ENCODE measurements at places on chromosomes 13 and 19.

- no peak for DNase-seq
Observed at GRCh38 chr19:2201473-2202148, 34.5 kb downstream of the PLEKHJ1 start.

DNA sequence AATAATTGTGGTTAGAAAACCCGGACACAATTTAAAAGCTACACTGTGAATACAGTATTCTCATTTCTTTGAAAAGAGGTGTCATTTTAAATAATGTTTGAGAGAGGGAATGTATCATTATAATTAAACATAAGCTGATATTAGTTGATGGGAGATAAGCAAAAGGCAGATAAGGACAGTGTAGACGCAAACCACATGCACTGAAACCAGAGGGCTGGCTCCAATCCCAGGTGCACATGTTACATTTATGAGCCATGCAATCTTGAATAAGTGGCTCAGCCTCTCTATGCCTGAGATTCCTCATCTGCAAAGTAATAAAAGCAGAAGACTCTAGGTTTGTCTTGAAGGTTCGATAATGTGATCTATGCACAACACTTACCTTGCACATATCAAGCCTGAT, 238.7 kb downstream of the EFNB2 start:
- DNase-seq = no peak

GRCh38 chr13:39461685-39462266, 141.2 kb downstream of the LHFPL6 start:
- DNase-seq = no peak

DNA sequence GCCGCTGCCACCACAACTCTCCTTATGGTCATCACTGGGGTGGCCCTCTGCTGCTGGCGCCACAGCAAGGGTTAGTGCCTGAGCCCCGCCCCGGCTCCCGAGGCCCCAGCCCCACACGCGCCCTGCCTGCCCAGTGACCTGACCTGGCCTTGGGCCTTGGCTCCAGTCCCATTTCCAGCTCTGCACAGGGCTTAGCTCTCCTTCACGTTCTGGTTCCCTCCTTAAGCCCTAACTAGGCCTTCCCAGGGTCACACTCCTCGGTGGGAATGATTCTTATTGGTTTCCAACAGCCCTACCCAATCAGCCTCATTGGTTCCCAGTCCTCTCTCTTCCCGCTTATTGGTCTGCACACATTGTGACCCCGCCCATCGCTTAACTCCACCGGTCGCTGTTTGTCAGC, 5.8 kb downstream of the KIRREL2 start:
- DNase-seq = no peak

DNA sequence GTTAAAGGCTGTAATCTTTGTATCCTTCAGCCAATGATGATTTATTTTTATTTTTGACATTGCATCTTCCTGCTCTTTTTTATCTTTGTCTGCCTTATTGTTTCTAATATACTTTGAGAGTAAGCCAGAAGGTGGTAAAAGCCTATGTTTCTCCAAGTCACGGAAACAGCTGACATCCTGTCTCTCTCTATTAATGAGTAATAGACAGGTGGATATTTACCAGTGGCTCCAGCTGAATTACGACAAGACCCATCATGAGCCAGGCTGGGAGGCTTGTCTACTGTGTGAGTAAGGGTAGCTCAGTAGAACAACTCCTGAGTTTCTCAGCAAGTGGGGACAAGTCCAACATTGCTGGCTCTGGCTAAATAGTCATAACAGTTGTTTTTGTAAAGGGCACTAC, 166.6 kb downstream of the NDFIP2 start:
- no peak for DNase-seq

DNA sequence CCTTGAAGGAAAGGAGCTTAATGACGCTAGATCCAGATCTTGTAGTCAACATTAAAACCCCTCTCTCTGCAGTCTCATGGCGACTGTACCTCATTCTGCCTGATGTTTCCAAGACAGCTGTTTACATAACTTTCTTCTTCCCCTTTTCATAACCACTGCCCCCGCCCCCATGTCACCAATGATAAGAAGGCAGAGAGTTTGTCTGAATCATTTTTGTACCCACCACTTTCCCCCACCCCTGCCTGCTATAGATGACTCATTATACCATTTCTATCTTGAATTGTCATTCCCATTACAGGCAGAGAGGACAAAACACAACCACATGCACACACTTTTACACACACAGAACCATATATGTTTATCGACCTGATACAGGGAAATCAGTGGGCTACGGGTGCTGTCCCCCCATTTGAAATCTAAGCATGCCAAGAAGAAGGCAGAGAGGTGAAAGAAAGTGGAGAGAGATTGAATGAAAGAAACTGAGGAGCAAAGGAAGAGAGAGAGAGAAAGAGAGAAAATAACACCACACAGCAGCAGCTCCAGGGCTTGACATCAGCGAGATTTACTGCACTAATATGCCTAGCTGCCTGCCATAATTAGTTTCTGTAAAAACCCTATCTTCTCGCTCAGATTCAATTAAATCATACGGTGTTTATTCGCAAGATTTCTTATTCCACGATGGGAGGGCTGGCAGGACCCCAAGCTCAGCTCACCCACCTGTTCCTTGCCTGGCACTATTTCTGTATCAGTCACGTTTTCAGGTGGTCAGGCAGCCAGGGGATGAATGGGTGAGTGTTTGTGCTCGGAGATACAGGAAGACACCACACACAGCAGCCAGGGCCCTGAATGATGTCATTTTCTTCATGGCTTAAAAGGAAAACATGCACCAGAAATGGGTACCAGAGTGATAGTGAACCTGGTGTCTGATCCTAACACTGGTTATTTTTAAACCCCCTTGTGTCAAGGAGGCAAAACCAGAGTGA, 114.3 kb upstream of the SERP2 start:
- DNase-seq = peak; percentile 80

- peak; percentile 52 for DNase-seq
Observed at GRCh38 chr19:53881482-53882390, at the start of gene PRKCG. PRKCG (plus strand) TSS chr19:53882197; CDS start chr19:53882495, 298 bp downstream.

DNA sequence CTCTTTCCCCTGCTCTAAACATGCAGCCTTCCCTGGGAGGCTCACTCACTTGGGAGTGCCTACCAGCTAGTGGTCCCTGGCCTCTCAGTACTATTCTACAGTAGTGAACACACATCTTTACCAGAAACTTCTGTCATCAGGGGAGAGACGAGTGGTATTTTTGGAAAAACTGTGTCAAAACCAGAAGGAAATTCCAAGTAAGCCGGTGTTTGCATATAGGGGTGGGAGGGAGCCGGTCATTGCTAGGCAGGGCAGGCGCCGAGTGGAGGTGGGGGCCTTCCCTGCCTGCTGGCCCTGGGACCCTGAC, 7.0 kb downstream of the RPS9 start:
- no peak for DNase-seq

- no peak for DNase-seq
Observed at GRCh38 chr19:33274663-33275558, 27.4 kb downstream of the CEBPA start.

- no peak for DNase-seq
Observed at GRCh38 chr19:18435842-18436670, 1.9 kb downstream of the ISYNA1 start.

DNA sequence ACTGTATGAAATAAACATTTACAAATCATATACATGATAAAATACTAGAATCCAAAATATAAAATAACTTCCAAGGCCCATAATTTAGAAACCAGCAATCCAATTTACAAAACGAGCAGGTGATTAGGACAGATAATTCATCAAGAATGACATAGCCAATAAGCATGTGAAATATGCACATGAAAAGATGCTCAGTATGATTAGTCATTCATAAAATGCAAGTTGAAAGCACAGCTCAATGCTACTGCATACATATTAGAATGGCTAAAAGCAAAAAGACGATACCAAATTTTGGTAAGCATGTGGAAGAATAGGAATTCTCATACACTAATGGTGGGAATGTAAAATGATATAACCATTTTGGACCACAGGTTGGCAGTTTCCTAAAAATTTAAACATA, 837.2 kb upstream of the MIR17HG start:
- DNase-seq = no peak

- DNase-seq = no peak
Observed at GRCh38 chr13:34507630-34508029, 434.4 kb upstream of the NBEA start.

- DNase-seq = no peak
Observed at GRCh38 chr19:42831221-42832019, 48.1 kb downstream of the PSG1 start.

GRCh38 chr19:18967358-18968146, 26.5 kb upstream of the HOMER3 start:
- no peak for DNase-seq

- DNase-seq = no peak
Observed at GRCh38 chr13:41203810-41204209, 9.4 kb upstream of the KBTBD7 start.

DNA sequence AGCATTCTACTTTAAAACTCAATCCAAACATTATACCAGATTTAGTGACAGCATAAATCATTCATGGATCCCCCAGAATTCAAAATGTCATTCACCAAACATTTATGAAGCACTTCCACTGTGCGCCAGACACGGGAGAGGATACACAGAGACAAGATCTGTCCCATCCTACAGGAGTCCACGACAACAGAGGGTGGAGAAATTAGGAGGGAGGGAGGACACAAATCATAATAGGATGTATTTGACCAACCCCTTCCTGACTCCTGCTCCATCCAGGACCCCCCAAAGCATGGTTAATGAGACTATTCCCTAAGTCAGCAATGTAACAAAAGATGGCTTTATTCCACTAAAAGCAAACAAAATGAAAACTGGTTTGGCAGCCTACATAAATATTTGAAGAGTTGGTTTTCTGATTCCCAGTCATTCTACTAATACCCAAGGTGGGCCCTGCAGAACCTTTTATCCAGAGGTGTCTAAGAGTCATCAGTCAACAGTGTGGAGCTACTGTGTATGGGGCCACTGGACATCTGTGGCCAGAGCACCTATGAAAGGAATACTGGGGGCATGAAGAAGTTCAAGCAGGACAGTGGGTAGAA, 62.8 kb upstream of the DOCK9 start:
- DNase-seq = no peak

- no peak for DNase-seq
Observed at GRCh38 chr13:76873445-76873844, 12.8 kb downstream of the KCTD12 start.

DNA sequence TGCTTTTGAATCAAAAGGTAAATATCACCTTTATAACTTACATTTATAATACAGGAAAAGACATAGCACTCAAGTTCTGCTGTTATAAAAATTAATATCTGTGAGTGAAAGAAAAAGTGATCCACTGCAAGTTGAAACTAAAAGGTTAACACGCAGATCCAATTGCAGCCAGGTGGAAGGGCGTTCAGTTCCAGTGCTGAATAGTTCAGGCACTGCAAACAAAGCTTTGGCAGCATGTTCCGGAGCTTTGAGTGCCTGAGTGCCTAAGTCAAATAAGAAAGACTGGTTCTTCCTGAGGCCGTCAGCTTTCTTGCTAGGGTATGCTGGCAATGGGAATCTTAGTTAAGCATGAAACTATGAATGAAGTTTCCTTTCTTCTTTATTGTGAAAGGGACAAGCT, 200.3 kb downstream of the LMO7 start:
- DNase-seq = no peak

DNA sequence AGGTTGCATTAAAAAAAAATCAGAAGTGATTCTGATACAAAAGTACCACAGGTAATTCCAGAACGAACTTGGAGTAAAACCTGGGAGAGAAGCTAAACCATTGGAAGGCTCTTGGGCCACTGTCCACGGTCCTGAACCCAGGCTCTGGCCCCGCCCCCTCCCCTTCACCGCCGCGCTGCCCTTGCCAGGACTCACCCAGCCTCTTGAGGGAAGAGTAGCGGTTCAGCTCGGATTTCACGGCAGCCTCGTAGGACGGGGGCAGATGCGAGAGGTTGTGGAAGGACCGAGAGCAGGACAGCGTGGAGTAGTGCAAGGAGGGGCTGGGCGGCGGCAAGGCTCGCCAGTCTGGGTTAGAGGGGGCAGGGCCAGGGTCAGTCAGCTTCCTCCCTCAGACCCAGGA, 5.7 kb downstream of the SHISA7 start:
- no peak for DNase-seq

- DNase-seq = peak; percentile 57
Observed at GRCh38 chr19:53868091-53868891, 608 bp downstream of the MYADM start.

- DNase-seq = peak; percentile 89
Observed at GRCh38 chr19:49677901-49678674, 1.0 kb downstream of the PRMT1 start.

GRCh38 chr13:77545626-77546412, 10.3 kb downstream of the SCEL start:
- DNase-seq = no peak

DNA sequence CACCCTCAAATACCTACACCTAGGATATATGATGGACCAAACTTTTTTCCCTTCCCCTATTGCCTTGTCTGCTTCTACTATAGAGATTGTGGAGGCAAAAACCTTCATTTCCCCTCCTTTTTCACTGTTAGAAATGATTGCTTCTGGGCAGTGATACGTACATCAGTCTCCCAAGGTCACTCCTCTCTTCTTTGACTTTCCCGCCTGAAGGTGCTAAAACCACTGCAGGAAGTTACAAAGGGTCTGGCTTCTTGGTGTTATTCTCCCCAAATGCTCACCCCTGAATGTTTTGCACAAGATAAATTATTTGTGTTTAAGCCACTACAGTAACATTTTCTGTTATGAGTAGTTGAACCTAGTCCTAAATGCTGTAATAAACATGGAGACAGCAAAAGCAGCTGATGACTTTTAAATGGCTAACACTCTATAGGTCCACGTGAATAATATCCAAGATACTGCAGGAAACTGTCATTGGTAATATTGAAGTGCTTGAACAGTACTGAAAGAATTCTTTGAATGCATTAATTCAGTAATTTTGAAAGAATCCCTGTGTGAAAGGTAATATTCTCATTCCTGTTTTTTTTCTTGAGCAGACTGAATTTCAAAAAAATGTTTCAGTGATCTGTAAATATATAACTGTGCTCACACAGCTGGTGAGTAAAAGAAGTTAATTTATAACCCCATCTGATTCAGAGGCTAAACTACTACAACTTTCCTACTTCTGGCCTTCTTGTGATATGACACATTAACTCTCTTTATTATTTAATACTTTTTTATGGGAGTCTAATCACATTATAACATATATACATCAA, 865.1 kb downstream of the EFNB2 start:
- no peak for DNase-seq

DNA sequence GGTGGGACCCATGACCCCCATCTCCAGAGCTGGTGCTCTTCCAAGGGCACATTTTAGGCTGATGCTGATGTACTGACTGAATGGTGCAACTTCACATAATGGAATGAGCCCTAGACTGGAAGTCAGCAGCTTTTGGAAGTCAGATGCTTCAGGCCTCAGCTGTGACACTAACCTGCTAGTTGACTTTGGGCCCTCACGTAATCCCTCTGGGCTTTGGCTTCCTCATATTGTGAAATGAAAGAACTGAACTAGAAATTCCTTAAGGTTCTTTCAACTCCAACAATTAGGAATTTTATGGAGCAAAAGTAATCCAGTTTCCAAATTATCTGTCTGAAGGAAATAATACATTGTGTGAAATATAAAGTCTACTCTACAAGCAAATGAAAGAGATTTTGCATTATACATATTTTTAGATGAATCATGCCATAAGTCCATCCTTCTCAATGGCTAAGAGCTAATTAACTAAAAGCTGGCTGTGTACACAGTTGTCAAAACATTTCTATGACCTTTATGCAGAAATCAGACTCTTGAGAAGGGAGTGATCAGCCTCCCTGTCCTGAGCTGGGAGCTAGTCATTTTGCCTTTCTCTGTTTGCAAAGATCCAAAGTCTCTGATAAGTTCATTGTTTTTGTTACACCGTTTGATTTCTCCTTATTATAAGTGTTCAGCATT, 204.2 kb downstream of the DCLK1 start:
- no peak for DNase-seq

Data from activated T-cell treated with anti-CD3 and anti-CD28 coated beads, Interleukin-2, amount 50 U/mL, for 48 hours (primary cell).